Heart left ventricle (tissue), 16 donors: ENCODE measurements at places on chromosomes 6 and 20.

DNA sequence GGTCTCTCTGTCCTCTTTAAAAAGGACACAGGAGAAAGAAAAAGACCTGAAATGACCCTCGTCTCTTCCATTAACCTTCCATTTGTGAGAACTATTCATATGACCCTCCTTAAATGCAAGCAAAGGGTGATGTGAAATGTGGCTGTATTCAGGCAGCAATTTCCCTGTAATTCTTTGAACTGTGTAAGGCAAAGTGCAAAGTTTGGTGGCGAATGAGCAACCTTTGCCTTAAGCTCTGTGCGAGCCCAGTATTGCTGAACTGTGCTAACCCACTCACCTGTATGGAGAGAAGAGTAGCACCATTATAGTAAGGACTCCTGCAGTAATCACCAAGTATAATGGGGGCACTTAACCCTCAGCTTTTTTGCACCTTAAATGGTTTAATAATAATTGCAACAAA, 223.4 kb downstream of the PLCB1 start:
- no peak overlapping the region for H3K4me3 ChIP-seq
- no peak overlapping the region for H3K27ac ChIP-seq
- peaks cover 3% of the 10 kb centered on the region for H3K4me1 ChIP-seq
- H3K36me3 ChIP-seq = no peaks in the 10 kb centered on the region
- DNase-seq = no peak

GRCh38 chr6:107030151-107030550, 2.2 kb downstream of the MTRES1 start:
- H3K36me3 ChIP-seq = peaks cover 8% of the 10 kb centered on the region
- no peak overlapping the region for H3K27ac ChIP-seq
- H3K4me3 ChIP-seq = no peak overlapping the region
- no peak for DNase-seq

- H3K4me3 ChIP-seq = no peak overlapping the region
- peaks cover 3% of the 10 kb centered on the region for H3K4me1 ChIP-seq
- no peak for DNase-seq
- H3K27ac ChIP-seq = no peak overlapping the region
- no peaks in the 10 kb centered on the region for H3K36me3 ChIP-seq
Observed at GRCh38 chr20:48812600-48813445, 15.0 kb downstream of the PREX1 start.

DNA sequence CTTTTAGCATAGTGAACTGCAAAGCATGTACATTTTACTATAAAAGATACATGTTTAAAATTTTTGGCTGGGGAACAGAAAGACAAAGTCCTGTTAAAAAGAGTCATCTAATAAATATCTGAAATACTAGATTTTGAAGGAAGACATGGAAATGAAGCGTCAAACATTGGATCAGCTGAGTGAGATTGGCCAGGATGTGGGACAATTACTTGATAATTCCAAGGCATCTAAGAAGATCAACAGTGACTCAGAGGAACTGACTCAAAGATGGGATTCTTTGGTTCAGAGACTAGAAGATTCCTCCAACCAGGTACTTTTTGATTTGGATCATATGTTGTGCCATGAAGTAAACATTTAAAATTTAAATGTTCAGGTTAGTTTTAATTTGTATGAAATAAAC, 162.3 kb downstream of the UTRN start:
- peaks cover 10% of the 10 kb centered on the region for H3K36me3 ChIP-seq
- no peaks in the 10 kb centered on the region for H3K27me3 ChIP-seq

DNA sequence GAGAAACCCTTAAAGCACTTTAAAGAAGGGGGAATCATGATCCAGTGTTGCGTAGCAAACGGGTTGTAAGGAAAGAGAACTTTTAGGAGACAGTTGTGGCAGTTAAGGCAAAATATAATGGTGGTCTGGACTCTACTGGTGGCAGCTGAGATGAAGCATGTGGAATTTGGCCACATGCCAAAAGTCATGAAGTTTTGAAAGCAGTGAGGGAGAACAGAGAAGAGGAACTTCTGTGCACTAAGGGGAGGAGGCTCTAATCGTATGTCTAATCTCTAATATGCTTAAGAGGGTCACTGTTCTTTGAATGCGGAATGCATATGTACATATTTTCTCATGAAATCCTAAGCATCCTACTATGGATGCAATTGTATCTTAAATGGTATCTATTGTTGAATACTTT, 91.5 kb downstream of the RIMS1 start:
- no peaks in the 10 kb centered on the region for H3K27me3 ChIP-seq
- no peaks in the 10 kb centered on the region for H3K4me1 ChIP-seq
- H3K36me3 ChIP-seq = no peaks in the 10 kb centered on the region
- no peak for DNase-seq
- no peak overlapping the region for H3K27ac ChIP-seq
- no peak overlapping the region for H3K4me3 ChIP-seq

DNA sequence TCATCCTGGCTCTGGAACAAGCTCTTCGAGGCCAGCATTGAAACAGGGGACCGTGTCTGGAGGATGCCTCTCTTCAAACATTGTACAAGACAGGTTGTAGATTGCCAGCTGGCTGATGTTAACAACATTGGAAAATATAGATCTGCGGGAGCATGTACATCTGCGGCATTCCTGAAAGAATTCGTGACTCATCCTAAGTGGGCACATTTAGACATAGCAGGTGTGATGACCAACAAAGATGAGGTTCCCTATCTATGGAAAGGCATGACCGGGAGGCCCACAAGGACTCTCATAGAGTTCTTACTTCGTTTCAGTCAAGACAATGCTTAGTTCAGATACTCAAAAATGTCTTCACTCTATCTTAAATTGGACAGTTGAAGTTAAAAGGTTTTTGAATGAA, 3.6 kb upstream of the CDKN1A start:
- H3K4me1 ChIP-seq = peaks cover 22% of the 10 kb centered on the region
- no peak overlapping the region for H3K27ac ChIP-seq
- no peak overlapping the region for H3K4me3 ChIP-seq

GRCh38 chr6:72416744-72417465, 205.0 kb upstream of the KCNQ5 start:
- H3K4me3 ChIP-seq = no peak overlapping the region
- no peaks in the 10 kb centered on the region for H3K27me3 ChIP-seq
- DNase-seq = no peak
- H3K36me3 ChIP-seq = no peaks in the 10 kb centered on the region
- no peak overlapping the region for H3K27ac ChIP-seq

GRCh38 chr6:111522393-111523020, 39.5 kb upstream of the REV3L start:
- DNase-seq = no peak
- H3K36me3 ChIP-seq = no peaks in the 10 kb centered on the region
- no peak overlapping the region for H3K27ac ChIP-seq
- no peaks in the 10 kb centered on the region for H3K27me3 ChIP-seq

- no peaks in the 10 kb centered on the region for H3K4me1 ChIP-seq
- no peaks in the 10 kb centered on the region for H3K36me3 ChIP-seq
- no peak overlapping the region for H3K27ac ChIP-seq
- H3K4me3 ChIP-seq = no peak overlapping the region
- no peaks in the 10 kb centered on the region for H3K27me3 ChIP-seq
- no peak for DNase-seq
Observed at GRCh38 chr20:43446361-43446879, 11.3 kb upstream of the SRSF6 start.

- H3K4me3 ChIP-seq = no peak overlapping the region
- no peaks in the 10 kb centered on the region for H3K36me3 ChIP-seq
- no peaks in the 10 kb centered on the region for H3K4me1 ChIP-seq
- DNase-seq = no peak
Observed at GRCh38 chr6:10256113-10256690, 158.7 kb downstream of the TFAP2A start.

DNA sequence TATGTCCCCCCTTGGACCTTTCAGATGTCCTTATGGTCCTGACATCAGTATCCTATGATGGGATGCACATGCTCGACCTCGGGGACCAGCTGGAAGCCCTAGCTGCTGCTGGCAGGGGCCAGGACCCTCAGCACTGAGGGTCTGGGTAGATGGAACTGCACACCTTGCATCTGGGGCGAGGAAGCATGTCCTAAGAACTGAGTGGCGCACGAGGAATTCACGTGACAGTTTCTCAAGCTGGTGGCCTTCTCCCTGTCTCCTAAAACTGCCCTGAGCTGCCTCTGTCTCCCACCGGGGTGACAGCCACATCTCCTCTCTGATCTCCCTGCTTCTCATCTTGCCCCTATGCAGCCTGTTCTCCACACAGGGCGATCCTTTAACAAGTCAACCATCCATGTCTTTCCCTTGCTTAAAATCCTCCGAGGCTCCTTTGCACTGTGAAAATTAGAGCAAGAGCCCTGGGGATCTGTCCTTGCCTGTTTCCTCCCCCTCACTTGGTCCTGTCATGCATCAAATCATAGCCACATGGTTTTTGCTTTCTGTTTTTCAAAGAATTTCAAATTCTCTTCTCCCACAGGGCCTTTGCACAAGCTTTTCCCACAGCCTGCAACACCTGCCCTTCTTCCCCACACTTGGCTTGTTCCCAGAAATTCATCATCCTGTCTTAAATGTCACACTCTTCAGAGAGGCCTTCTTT, 107.7 kb downstream of the CDH26 start:
- no peak for DNase-seq
- H3K36me3 ChIP-seq = no peaks in the 10 kb centered on the region
- H3K4me1 ChIP-seq = no peaks in the 10 kb centered on the region
- H3K27ac ChIP-seq = no peak overlapping the region
- no peak overlapping the region for H3K4me3 ChIP-seq

GRCh38 chr6:61606500-61606899, 679.5 kb downstream of the KHDRBS2 start:
- H3K4me1 ChIP-seq = no peaks in the 10 kb centered on the region
- H3K27ac ChIP-seq = no peak overlapping the region
- no peaks in the 10 kb centered on the region for H3K27me3 ChIP-seq
- no peak for DNase-seq
- no peaks in the 10 kb centered on the region for H3K36me3 ChIP-seq

DNA sequence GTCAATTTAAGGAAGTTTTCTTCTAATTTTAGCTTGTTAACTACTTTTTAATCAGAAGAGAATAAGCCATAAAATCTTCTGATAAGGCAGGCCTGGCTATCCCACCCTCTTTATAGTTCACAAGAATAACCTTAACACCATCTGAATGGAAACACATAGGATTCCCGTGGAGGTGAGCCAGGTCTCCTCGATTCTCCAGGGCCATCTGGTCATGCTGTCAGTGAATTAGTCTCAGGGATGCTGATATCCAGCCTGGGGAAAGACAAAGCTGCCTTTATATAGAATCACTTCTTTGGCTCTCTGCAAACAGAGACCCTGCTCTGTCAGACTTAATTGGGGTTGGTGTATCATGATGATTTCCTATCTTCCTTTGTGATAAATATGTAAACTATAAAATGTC, 30.1 kb upstream of the TAGAP start:
- no peak overlapping the region for H3K27ac ChIP-seq
- no peaks in the 10 kb centered on the region for H3K4me1 ChIP-seq
- peaks cover 3% of the 10 kb centered on the region for H3K27me3 ChIP-seq
- DNase-seq = no peak
- no peaks in the 10 kb centered on the region for H3K36me3 ChIP-seq

DNA sequence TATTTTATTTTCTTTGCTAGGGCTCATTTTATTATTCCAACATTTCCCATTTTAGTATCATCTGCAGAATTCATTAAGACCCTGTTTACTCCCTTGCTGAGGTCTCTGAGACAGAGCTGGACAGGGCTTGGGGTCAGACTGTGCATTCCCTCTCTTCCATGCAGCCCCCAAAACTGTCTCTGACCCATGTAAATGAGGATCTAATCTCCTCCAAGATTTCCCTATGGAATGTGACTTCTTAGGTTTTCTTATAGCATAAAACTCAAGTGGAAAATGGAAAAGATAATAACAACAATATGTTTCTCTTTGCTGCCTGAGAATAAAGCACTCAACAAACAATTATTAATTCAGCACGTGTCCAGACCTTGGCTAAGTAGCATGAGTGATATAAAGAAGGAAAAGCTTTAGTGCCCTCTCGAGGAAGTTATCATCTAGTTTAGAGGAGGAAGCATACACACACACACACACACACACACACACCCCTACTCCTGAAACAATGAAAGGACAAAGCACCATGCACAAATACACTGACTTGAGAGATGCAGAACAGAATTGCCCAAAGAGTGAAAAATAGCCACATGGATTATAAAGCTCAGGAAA, 815.5 kb downstream of the BCKDHB start:
- no peak overlapping the region for H3K27ac ChIP-seq
- no peak for DNase-seq
- no peak overlapping the region for H3K4me3 ChIP-seq
- H3K27me3 ChIP-seq = no peaks in the 10 kb centered on the region

GRCh38 chr20:22366631-22367030, 217.7 kb downstream of the FOXA2 start:
- H3K27ac ChIP-seq = no peak overlapping the region
- H3K36me3 ChIP-seq = no peaks in the 10 kb centered on the region
- no peaks in the 10 kb centered on the region for H3K4me1 ChIP-seq
- no peak overlapping the region for H3K4me3 ChIP-seq

GRCh38 chr6:157045831-157046454, 268.8 kb downstream of the ARID1B start:
- H3K4me3 ChIP-seq = no peak overlapping the region
- H3K4me1 ChIP-seq = peaks cover 48% of the 10 kb centered on the region
- H3K36me3 ChIP-seq = no peaks in the 10 kb centered on the region
- H3K27ac ChIP-seq = no peak overlapping the region

DNA sequence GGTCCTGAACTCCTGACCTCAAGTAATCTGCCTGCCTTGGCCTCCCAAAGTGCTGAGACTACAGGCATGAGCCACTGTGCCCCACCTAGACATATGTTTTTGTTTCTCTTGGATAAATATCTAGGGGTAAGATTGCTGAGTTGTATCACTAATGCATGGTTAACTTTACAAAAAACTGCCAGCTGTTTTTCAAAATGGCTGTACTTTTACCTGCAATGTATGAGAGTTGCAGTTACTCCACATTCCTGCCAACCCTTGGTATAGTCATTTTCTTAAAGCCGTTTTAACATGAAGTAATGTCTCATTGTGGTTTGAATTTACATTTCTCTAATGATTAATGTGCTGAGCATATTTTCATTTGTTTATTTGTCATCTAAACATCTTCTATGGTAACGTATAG, 289.7 kb downstream of the UTRN start:
- H3K36me3 ChIP-seq = peaks cover 48% of the 10 kb centered on the region
- no peak overlapping the region for H3K27ac ChIP-seq
- no peak overlapping the region for H3K4me3 ChIP-seq
- H3K27me3 ChIP-seq = no peaks in the 10 kb centered on the region

DNA sequence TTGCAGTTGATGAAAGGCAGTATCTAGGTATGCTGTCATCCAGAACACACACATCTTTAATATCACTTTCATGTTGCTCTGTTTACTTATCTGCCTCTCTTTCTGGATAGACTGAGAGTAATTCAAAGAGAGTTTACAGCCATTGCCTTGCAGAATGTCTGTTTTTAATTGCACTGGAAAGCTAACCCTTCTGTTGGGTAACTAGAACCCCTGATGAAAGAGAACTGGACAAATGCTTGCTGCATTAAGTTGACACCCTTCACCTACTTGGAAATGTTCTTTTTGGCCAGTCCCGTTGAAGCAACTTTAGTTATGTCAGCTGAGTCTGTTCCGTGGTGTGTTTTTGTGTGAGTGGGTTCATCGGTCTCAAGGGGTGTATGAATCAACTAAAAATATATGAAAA, 383.8 kb upstream of the CITED2 start:
- peaks cover 45% of the 10 kb centered on the region for H3K4me1 ChIP-seq
- no peak overlapping the region for H3K4me3 ChIP-seq
- H3K27ac ChIP-seq = no peak overlapping the region
